ENCODE measurements at places on chromosomes 11 and 22.

DNA sequence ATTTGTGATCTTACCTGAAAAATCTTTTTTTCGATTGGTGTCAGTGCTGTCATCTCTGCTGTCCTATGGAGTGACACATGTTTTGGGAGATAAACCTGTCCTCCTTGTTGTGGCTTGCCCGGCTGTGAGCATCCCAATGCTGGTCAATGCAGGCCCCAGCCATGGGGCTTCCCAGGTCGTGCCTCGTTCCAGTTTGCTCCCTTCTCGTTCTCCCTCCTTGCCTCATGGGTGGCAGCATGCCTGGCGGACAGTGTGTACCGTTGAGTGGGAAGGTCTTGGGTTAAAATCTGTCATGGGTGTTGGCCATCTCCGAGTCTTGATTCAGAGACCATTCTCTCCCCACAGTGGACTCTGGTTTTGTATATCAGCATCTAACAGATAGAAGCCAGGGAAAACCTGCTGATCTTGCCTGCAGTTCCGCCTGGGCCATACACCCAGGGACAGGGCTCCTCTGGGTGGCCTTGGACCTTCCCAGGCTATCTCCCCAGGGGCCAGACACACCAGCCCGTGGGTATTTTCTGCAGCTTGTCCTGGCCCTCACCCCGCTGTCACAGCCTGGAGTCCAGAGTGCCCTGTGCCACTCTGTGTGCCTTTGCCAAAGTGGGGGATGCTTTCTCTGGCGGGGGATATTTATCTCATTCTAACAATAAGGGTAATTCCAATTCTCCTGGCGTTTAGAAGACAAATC is 208.1 kb downstream of the TBC1D22A start:
- DNase-seq: no peak

- no peak for DNase-seq
Measured at GRCh38 chr11:43819926-43820325, 60.7 kb upstream of the ALKBH3 start.

GRCh38 chr11:60905047-60905446 is 1.3 kb downstream of the PRPF19 start:
- no peak for DNase-seq

DNA sequence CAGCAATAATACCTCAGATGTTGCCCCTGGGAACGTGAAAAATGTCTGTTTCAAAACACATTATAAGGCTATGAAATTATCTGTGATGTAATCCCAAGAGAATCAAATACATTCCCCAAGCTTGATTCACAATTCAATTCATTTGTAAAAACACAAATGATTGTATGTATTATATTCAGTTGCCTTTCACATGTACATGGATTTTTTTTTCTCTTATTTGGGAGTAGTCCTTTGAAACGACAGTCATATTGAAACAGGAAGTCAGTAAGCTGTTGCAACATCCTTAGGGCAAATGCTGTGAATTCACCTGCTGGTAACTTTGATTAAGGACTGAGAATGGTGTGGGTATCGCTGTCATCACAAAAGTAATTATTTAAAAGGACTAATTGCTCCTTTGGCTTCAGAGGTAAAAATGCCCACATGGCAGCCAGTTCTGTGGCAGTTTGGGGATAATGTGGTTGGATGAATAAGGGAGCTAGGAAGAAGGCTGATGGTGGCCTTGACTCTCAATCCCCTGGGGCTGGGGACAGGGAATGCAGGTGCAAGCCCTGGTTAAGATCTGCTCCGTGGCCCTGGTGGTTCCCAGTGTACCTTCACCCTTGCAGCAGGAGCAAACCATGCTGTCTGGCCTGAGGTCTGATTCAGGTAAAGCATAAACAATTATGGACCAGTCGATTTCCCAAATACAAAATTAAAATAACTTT is 13.2 kb downstream of the EHF start:
- no peak for DNase-seq

- no peak for DNase-seq
Measured at GRCh38 chr22:39350757-39351688, 1.2 kb downstream of the SYNGR1 start.

Measured in stimulated activated CD8-positive, alpha-beta memory T cell treated with anti-CD3 and anti-CD28 coated beads, Interleukin-7, amount 100 ng/mL, for 24 hours (primary cell).